ELR (cell line): ENCODE measurements at places on chromosomes 3 and 15.

- no peak for DNase-seq
Measured at GRCh38 chr15:28920781-28921331, 35.1 kb downstream of the APBA2 start.

GRCh38 chr3:160665784-160666526 lies 11.0 kb upstream of the ARL14 start:
- DNase-seq = peak; percentile 95

DNA sequence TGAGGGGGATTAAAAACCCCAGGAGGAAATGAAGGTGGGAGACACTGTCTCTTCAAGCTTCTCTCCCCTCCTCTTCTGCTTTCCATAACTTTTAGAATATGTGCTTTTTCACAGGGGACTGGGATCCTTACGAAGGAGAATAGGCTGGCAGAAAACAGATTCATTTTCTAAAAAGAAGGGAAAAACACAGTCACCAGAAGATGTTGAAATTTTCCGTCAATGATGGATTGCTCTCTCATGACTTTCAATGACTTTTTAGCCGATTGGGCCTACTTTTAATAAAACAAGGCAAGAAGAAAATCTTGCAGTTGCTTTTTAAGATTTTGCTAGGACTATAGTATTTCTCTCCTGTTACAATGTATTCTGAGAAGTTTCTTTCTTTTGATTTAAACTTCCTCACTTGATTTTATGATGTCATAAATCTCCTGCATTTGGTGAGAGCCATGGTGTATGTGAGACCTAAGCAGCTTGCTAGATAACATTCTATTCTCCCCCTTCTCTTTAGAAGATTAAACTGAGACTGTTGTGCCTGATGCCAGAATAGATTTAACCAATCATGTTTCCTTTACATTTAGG lies 241.2 kb downstream of the FEZF2 start:
- DNase-seq = no peak

- DNase-seq = no peak
Measured at GRCh38 chr15:93321881-93322282, 232.9 kb upstream of the RGMA start.

DNA sequence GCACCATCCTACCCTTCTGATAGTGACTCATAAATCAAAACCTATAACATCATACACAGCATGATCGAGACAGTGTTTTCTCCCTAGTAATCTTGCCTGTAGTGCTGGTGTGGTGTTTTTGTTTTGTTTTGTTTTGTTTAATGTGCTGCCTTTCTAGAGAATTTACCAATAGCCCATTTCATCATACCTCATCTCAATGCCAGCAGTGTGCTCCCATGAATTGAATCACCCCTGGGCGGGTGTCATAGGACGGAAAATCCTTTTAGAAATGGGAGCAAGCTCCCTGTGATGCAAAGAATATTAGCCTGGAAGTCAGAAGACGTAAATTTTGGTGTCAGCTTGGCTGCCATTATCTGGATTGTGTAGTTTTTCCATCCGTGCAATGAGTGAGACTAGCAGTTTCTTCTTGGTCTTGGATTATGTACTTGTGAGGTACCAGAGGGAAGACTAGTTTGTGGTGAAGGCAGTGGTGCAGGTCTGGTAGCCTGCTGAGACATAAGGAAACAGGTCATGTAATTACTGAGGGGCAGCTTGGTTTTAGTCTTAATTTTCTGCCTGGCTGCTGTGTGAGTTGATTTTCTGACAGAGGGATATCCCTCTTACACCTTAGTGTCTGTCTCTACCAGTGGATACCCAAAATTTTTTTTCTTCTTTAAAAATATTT lies 29.9 kb downstream of the IGSF10 start:
- no peak for DNase-seq

- DNase-seq = peak; percentile 77
Measured at GRCh38 chr3:55482496-55483195, 4.5 kb downstream of the WNT5A start.

DNA sequence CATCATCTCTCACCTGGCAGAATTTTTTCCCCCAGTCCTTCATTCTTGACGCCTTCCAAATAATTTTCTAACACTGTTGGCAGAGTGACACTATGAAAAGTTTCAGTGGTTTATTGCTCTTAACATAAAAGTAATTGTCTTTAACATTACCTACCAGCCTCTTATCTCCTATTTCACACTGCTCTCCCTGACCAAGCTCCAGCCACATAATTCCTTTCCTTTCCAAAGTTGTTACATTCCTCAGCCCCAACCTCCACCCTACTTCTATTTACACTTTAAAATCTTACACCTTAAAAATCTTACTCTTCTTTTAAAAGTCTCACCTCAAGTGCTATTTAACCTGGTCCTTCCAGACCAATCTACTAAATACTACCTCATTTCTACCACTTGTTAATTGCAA lies 2.8 kb downstream of the DPPA4 start:
- DNase-seq = no peak

DNA sequence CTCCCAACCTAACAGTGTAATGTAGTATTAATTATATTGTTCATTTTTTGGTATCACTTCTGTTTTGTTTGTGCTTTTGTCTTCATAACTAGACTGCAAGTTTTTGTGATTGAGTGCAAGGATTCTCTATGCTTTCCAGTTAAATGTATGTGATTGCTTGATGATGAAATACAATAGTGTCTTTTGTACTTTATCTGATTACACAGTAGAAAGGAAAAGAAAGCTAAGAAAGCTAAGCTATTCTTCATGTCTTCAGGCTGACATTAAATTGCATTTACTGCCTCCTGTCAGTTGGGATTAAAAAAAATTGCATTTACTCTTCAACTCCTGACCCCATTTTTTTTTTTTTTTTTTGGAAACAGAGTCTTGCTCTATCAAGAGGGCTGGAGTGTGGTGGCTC lies 28.5 kb downstream of the RTF1 start:
- DNase-seq = no peak

DNA sequence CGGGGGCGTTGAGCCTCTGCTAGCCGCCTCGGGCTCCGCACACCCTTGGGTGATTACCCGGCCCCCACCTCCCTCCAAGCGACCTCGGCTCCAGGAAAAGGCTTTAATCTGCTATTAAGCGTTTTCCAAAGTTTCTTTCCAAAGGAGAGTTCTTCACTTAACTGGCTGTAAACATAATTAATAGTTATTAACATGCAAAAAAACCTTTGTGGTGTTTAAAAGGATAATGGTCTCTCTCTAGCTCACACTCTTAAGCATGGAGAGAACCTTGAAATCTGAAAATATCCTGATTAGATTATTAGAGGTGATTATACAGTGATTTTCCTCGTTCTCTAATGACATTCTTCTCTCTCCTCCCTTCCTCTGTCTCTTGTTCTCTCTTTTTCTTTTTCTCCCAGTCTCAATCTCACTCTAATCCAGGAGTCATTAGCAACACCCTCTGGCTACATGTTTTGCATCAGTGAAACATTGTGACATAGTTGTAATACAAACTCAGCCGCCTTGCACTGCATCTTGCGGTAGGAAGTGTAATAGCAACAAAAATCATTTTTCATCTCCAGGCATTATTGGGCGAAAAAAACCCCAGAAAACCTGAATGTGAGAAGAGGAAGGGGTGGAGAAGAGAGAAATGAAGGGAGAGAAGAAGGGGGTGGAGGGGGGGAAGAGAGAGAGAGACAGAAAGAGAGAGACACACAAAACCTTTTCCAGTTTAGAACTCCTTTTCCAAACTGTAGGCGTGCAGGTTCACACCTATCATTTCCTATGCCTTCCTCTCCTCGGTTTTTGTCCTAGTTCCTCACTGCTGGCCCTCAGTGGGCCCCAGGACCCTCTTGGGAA lies 24.4 kb downstream of the NR2F2 start:
- peak; percentile 79 for DNase-seq

DNA sequence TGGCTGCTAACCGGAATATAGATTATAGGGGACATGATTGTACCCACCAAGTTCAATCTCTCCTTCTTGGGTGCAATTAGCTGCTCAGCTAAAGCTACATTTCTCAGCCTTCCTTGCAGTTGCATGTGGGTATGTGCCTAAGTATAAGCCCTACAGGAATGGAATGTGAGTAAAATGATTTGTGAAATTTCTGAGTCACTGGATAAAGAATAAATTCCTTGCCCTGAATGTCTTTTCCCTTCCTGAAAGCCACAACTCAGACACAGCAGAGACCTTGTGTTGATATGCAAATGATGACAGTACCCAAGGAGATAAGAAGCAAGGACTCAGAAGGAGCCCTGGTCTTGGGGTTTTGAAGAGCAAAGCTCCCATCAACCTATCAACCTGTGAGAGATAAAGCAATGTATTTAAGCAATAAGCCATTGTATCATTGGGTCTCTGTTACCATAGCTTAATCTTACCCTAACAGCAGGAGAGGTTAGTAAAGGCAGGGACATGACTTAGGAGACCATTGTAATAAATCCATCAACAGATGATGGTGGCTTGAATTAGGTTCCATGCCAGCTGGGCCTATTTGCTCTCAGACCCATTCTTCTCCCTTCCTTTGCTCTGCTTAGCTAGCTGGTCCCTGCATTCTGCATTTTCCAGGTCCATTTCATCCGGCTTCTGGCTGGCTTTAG lies 25.6 kb upstream of the ZNF280D start:
- DNase-seq = peak; percentile 85

GRCh38 chr15:37094333-37094914 lies 5.9 kb downstream of the MEIS2 start:
- peak; percentile 15 for DNase-seq

GRCh38 chr15:27990521-27991515 lies 108.3 kb downstream of the OCA2 start:
- no peak for DNase-seq

GRCh38 chr15:98308117-98308516 lies 340.2 kb upstream of the IGF1R start:
- no peak for DNase-seq

GRCh38 chr3:119653876-119654275 lies 6.5 kb downstream of the POPDC2 start:
- no peak for DNase-seq

GRCh38 chr3:17642474-17642873 lies 100.0 kb downstream of the TBC1D5 start:
- no peak for DNase-seq

- no peak for DNase-seq
Measured at GRCh38 chr3:47298439-47298838, 15.7 kb downstream of the KLHL18 start.

DNA sequence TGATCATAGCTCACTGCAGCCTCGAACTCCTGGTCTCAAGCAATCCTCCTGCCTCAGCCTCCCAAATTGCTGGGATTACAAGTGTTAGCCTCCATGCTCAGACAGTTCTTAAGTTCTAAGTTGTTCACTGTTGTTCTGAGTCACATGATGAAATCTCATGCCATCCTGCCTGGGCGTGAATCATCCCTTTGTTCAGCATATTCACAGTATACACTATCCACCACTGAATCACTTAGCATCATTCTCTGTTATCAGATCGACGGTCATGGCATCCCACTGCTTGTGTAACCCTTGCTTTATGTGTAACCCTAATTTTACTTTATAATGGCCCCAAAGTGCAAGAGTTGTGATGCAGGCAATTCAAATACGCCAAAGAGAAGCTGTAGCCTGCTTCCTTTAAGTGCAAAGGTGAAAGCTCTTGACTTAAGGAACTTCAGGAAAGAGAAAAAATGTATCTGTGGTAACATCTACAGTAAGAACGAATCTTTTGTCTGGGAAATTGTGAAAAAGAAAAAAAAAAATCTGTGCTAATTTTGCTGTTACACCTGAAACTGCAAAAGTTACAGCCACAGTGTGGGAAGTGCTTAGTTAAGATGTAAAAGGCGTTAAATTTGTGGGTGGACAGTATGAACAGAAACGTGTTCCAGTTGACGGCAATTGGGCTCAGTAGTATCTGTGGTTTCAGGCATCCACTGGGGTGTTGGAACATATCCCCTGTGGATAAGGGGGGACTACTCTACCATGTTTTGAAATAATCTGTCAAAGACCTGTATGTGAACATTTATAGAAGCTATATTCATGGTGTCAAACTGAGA lies 80.6 kb downstream of the PCOLCE2 start:
- DNase-seq = peak; percentile 96

DNA sequence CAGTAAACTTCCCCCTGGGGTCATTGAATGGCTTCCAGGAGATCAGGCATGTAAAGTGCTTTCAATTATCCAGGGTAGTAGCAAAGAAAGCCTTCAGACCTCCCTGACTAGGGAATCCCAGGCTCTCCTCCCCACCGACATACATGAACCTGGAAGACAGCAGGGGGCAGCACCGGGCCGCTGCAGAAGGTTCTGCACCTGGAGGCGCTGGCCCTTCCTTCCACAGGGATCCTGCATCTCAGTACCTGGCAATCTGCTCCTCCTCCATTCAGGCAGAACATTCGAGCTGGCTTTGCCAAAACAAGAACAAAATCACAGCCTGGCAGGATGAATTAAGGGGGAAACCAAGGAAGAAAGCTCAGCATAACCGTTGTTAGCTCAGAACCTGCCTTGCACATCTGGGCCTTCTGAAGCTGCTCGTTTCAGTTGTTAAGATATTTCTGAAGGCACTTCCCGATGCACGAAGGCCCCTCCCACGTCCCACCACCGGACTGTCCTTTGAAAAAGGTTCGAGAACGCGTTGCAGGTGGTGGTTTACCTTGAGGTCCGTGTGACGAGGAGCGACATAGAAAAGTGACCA lies 237.7 kb downstream of the SLCO3A1 start:
- DNase-seq = peak; percentile 3

DNA sequence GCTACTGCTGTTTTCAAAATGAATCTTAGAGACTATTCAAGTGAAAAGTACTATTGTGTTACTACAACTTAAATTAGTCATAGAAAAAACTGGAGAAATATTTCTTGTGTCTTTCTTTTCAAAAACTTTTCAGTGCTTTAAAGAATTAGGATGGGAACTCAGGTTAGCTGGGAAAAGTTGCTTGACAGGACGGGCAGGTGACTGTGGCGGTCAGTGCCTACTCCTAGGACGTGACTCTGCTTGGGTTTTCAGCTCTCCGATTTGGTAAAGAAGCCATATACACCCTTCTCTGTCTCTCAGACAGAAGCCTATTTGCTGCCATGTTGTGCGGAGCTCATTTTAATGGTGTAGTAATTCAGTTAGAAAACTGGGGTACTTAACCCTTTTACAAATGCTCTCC lies 89.8 kb upstream of the CACNA2D3 start:
- no peak for DNase-seq

DNA sequence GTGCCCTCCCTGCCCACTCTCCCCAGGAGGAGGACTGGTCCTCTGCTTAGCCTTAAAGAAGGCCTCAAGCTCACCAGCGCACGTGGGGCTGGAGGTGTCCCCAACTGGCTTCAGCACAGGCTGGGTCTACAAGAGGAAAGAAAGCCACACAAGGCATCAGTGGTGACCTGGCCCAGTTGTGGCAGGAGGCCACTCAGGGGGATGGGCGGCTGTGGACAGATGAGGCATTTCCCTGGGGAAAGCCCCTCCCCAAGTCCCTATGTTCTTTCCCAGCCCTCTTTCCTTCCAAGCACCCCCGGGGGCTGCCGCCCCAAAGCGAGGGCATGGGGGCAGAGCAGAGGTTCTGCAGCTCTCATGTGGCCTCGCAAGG lies 155.2 kb upstream of the TLE3 start:
- no peak for DNase-seq

- no peak for DNase-seq
Measured at GRCh38 chr3:183584246-183584913, 28.9 kb upstream of the KLHL6 start.

DNA sequence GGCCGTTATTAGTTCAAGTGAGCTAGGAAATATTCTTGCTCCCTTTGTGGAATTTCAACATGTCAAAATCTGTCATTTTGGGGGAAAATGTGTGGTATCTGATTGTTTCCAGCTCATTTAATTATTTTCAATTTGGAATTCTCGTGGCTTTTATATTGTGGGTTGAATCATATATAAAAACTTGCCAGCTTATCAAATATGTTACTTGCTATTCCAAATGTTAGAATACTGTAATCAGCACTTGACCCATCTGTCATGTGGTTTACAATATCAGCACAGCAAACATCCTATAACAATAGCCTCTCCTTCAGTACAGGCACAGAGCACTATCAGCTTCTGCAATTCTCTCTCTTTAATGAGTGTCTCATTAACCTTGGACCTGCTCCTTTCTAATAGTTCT lies 130.2 kb upstream of the FEZF2 start:
- DNase-seq = no peak
